ENCODE measurements at places on chromosomes 3 and 15.

- DNase-seq, result peak; percentile 59
Observed at GRCh38 chr3:125280668-125281361, 68.3 kb upstream of the SLC12A8 start.

DNA sequence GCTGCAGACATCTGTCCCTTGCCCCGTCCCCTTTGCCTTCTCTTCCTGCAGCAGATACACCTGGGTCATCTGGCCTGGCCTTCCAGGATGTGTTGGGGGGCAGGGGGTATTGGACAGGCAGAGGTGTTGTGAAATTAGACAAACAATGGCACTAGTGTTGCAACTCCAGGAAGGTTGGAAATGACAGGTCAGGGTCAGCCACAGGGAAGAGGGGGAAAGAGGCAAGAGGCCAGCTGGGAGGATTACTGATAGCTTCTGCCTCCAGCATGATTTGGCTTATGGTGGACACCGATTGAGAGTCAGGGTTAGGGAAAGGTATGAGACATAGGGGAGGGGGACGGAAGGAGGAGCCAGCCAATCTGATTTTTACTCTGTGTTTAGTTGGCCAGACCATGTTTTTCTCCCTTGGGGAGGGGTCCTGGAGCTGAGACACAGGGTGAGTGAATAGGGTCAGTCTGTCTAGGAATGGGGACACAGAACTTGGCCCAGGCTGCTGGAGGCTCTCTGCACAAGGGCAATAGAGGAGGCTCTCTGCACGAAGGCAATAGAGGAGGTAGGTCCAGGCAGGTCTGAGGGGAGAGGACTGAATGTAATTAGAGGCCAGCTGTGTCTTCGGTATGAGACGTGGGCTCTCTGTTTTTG lies 3.4 kb upstream of the ATP2B2 start:
- no peak for DNase-seq

DNA sequence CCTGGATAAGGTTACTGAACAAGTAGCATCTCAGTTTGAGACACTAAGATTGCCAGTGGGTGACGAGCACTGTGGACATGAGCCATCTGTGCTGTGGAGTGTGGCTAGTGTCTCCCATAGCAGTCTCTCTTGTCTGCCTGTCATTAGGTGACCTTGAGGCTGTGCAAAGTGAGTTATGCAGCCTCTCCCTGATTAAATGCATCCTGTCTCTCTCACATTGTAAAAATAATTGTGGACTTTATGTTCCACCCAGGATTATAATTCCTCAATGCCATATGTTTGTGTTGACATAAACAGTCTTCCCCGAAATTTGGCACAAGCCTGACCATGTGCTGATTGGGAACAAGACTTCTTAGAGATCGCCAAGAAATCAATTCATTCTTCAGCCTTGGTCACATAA lies 168.9 kb downstream of the MYRIP start:
- DNase-seq, result no peak

DNA sequence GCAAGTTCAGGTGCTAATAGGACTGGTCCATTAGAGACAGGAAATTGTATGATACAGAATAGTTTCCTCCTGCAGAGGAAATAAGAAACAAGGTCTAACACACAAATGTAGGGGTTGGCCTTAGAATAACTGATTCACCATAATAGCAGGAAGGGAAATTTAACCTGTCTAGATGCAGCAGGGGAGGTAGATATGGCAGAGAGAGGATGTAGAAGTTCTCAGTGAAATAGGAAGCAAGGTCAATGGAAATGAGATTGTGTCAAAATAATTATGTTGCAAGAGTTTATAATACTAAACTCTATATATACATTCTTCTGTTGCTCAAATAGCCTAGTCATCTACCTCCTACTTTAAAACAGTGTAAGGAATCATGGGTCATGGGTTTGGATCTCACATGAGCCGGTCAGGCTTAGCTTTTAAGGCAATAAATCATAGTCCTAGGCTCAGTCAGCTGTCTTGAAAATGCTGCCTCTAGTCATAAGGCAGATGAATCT lies 17.0 kb downstream of the BCL2A1 start:
- no peak for DNase-seq

GRCh38 chr3:98817547-98818041 lies 54.5 kb downstream of the ST3GAL6 start:
- peak; percentile 74 for DNase-seq

DNA sequence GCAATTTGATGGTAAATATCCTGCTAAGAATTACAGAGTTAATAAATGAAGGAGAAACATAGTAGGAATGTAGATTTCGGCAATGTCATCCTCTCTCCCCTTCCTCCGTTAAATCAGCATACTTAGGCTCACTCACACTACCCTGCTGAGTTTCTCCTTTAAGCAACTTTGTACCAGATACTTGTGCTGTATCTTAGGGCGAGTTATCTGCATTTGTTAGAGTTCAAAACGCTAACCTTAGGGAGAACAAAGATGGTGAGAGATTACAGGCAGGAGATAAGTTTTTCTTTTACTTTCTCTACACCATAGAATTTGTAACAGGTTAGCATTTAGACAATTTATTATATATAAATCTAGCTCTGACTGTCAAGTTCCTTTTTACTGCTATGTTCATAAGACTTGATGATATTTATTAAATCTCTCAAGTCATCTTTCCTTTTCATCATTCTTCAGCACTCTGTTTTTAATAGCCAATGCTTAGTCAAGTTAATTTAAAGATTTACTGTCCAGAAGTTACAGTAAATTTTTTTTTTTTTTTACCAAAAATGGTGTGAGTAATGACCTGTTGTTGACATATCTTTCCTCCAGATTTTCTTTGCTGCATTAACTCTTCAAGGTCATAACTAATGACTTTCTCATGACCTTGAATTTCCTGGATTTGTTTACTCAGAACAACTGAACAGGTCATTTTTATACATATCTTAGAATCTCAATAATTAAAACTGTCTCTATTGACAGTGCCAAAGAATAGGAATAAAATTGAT lies 22.2 kb downstream of the SUCNR1 start:
- no peak for DNase-seq

GRCh38 chr3:8324747-8325146 lies 176.9 kb upstream of the LMCD1 start:
- peak; percentile 58 for DNase-seq

GRCh38 chr3:165148876-165149441 lies 47.2 kb downstream of the SLITRK3 start:
- DNase-seq, result no peak

GRCh38 chr3:119500901-119501300 lies 2.6 kb downstream of the TIMMDC1 start:
- no peak for DNase-seq

DNA sequence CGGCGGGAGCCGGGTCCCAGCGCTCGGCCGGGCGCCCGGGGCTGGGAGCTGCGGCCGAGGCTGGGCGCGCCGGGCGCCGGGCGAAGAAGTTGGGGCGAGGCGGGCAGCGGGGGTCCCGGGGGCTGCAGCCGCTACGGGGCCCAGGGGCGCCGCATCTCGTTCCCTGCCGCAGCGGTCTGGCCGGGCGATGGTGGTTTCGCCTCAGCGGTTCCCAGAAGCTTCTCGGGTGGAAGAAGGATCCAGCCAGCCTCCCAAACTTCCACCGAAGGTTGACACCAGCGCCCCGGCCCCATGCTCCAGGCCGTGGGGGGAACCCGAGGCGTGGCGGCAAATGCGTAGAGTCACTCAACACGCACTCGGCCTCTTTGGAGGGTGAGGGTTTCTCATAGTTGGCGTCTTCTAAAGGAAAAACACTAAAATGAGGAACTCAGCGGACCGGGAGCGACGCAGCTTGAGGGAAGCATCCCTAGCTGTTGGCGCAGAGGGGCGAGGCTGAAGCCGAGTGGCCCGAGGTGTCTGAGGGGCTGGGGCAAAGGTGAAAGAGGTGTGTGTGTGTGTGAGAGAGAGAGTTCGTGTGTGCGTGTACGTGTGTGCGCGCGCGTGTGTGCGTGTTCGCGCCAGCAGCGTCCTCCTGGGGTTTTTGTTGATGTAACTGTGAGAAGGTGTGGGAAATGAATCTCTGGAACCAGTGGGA lies 940 bp downstream of the BOC start:
- DNase-seq, result peak; percentile 29

DNA sequence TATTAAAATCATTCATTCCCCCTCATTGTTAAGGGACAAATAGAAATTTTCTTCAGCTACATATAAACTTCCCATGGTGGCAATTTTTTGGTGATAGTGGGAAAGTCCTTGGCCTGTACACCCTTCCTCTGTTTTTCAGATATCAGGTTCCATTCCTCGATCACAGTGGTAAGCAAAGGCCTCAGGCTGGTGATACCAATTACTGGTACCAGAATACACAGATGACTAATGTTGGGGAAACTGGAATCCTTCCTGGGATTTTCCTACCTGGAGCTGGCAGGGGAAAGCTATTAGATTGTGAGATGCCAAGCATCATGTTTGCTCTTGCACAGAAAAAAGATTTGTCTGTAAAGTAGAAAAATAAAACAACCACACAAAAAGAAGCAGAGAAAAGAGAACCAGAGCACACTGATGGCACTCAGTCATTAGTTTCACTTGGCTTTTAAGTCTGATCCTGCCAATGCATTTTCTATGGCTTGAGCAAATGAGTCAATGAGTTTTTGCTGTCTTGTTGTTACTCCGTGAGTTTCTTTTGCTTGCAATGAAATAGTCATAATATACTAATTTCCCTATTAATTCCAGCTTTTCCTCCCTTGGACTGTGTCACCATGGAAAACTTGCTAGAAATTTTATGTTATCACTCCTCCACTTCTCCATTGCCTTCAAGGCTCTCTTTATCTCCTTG lies 795.0 kb downstream of the ROBO1 start:
- no peak for DNase-seq

DNA sequence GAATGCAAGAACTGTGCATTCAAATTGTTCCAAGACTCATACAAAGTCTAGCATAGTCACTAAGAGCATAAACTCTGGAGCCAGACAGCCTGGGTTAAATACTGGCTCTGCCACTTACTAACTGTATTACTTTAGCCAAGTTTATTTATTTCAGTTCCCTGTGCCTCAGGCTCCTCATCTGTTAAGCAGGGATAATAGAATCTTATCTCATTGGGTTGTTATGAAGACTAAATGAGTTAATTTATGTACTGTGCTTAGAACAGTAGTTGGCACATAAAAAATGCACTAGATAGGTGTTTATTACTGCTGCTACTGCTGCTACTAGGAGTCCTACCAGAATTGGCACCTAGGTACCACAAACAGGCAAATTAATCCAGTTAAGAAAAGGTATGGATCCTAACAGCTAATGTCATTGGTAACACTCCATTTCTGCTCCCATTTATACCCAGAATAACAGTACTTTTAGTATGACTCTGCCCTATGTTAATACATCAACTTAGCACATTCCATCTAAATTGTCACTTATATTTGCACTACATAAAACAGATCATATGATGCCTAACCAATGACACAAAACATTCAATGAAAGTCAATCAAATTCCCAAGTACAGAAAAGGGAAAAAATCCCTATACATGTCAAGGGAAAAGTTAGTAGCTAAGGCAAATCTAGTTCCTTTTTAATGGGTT lies 45.7 kb downstream of the GSK3B start:
- no peak for DNase-seq

DNA sequence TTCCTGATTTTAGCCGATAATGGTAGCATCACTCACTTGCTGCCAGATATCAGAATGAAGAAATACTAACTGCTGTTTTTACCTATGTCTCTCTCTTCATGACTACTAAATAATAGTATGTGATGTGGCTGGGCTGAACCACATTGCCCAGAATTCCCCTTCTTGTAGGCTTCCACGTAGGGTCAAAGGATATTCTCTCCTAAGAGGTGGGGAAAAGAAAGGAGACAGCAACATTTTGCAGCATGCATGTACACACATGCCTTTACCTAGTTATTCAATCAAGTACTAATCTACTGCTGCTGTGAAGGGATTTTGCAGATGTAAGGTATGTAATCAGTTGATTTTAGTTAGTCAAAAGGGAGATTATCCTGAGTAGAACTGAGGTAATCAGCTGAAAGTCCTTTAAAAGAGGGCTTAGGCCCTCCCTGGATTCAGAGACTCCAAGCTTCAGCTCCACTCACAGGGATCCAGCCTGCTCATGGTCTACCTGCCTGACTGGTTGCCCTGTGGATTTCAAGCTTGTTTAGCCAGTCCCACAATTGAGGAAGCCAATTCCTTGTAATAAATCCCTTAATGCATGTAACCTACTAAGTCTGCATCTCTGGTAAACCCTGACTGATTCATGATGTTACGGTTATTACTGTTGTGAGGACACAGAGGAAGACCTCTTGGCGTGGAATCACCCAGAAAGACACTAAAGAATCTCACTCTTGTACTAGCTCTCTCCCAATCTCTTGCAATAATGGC lies 20.4 kb downstream of the PLD1 start:
- no peak for DNase-seq

DNA sequence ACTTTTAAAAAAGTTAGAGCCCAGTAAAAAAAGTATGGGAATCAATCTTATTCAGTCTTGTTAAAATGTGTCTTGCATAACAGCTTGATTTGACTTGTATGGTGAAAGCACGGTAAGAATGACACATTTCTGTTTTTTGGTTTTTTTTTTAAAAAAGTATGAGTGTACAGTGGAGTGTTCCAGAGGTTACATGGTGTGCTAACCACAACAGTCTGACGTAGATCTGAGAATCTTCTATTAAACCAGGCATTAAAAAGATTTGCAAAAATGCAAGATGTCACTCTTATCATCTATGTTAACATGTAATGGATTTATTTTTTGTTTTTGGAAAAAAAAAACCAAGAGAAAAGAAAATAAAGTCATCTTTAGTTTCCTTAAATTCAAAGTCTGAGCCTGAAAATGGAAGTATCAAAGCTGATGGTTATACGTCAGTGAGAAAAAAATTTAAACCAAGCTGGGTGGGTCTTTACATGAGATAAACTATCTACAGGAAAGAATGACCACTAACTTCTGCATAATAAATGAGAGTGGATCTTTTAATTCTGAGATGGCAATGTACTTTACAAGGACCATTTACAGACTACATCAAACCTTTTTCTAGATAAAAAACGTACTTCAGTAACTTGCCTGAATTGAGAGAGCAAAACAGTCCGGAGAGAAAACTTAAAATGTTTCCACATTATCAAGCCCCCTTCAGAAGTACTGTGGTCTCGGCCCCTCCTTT lies 1.6 kb downstream of the GABPB1 start:
- peak; percentile 62 for DNase-seq
